ENCODE measurements at places on chromosomes 12 and 14.

DNA sequence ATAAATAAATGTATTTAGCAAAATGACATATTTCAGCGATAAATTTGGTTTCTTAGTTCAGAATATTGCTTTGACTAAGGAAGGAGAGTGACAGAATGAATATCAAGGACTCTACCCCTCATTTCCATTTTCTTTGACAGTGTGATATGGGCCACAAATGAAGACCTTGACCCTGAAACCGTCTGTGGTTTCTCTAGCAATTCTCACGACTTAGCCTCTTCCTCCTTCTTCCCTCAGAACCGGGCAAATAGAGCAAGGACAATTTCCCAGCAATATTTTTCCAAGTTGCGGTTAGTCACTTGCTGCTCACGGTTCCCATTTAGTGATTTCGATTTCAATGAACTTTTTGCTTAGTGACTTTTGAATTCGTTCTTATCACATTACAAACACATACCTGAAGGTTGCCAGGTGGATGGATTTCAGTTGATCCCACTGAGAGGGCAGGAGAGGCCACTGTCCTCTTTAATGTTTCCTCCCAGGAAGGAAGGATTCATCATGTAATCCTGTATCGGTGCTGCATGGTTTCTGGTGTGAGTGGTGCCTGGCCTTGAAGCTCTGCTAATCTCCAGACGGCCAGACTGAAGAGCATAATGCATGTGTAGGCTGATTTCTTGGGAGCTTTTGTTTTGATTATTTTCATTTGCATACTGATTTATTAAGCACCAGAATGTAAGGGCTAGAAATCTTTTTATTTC lies 77.6 kb downstream of the CHST11 start:
- DNase-seq, result no peak

- no peak for DNase-seq
Measured at GRCh38 chr14:20555845-20556244, 5.0 kb downstream of the RNASE9 start.

- DNase-seq, result no peak
Measured at GRCh38 chr12:33156042-33156441, 259.5 kb upstream of the PKP2 start.

- no peak for DNase-seq
Measured at GRCh38 chr14:25846246-25846645, 751.6 kb downstream of the NOVA1 start.

- DNase-seq, result no peak
Measured at GRCh38 chr14:90568405-90568804, 171.6 kb downstream of the CALM1 start.

- DNase-seq, result no peak
Measured at GRCh38 chr12:55933169-55933798, 2.3 kb downstream of the DGKA start.

DNA sequence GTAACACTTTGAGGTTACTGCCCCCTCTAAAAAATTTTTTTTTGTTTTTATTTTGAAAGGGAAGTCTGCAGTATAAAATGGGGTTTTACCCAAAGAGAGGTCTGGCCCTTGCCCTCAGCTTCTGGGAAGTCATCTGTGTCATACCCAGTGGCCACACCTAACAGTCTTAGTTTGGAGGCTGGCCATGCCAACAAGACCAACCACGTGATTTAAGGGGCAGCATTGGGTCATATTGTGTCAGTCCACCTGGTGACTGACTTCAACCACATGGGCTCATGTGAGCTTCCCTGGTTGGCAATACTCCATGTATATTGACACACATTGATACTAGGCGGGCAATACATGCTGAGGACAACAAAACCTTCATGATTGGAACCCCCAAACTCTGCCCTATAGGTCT lies 173.9 kb downstream of the GXYLT1 start:
- no peak for DNase-seq

DNA sequence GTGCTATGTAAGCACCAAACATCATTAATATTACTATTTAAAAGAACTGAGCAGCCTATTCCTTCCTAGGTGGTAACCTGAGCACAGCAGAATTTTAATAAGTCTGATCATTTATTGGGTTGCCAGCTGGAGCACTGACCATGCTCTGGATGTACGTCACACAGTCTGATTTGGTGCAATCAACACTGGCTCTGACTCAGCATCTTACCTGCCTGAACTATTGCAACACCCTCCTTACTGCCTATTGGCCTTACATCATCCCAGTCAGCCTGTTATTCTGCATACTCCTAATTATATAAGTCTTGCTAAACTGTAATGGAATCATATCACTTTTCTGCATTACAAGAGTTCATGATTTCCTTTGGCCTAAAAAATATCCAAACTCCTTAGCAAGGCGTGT lies 149.7 kb downstream of the PTPRO start:
- no peak for DNase-seq

GRCh38 chr12:69030321-69030720 lies 97.3 kb upstream of the CPM start:
- no peak for DNase-seq

- DNase-seq, result no peak
Measured at GRCh38 chr14:90864741-90865140, 48.5 kb upstream of the TTC7B start.

GRCh38 chr12:67765776-67766766 lies 117.5 kb downstream of the DYRK2 start:
- DNase-seq, result no peak

- no peak for DNase-seq
Measured at GRCh38 chr12:131260954-131261353, 307.2 kb downstream of the ADGRD1 start.

Data from stimulated activated CD8-positive, alpha-beta memory T cell treated with anti-CD3 and anti-CD28 coated beads, Interleukin-15, amount 100 ng/mL, for 24 hours (primary cell).